Naive thymus-derived CD4-positive, alpha-beta T cell (primary cell): ENCODE measurements at places on chromosomes 1 and 21. TPM values are rescaled to one million over a fixed set of nuclear protein-coding genes. Genes with fewer than 3 reads are reported as not detected.
A peak's percentile ranks its signal among the peaks of the same experiment; 100 is the strongest.

SLC45A3 gene
- total RNA-seq, result 2.0 TPM

AGT gene
- not detected in 2 replicates for total RNA-seq

TMEM240 gene
- total RNA-seq, result 0.66 TPM

ITLN2 gene
- total RNA-seq, result not detected

KDF1 gene
- total RNA-seq, result 2.2 TPM

DNA sequence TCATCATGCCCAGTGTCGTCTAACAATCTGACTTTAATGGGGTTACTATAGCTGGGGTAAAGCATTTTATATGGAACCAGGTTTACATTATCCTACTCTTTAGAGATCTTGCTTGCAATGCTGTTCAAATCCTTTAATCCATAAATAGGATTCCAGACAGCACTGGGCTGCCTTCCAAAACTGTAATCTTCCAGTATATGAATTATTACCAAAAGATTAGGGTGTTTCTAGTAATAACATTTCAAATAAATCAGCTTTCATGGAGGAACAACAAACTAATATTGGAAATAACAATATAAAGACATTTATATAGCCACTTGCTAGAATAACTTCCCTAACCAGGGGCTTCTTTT, 88.6 kb upstream of the PLXNA2 start:
- no peak overlapping the region for H3K27ac ChIP-seq
- H3K4me3 ChIP-seq, result no peak overlapping the region

GRCh38 chr1:162011337-162012012, 12.2 kb downstream of the OLFML2B start:
- no peaks in the 10 kb centered on the region for H3K4me1 ChIP-seq
- no peak overlapping the region for H3K27ac ChIP-seq
- H3K4me3 ChIP-seq, result no peak overlapping the region
- no peaks in the 10 kb centered on the region for H3K27me3 ChIP-seq
- H3K36me3 ChIP-seq, result no peaks in the 10 kb centered on the region
- no peak for DNase-seq

- no peak overlapping the region for H3K27ac ChIP-seq
- H3K4me3 ChIP-seq, result peak overlapping the region; percentile 56
- no peaks in the 10 kb centered on the region for H3K27me3 ChIP-seq
- H3K36me3 ChIP-seq, result no peaks in the 10 kb centered on the region
Observed at GRCh38 chr1:213989002-213989855, 1.5 kb downstream of the PROX1 start.

DNA sequence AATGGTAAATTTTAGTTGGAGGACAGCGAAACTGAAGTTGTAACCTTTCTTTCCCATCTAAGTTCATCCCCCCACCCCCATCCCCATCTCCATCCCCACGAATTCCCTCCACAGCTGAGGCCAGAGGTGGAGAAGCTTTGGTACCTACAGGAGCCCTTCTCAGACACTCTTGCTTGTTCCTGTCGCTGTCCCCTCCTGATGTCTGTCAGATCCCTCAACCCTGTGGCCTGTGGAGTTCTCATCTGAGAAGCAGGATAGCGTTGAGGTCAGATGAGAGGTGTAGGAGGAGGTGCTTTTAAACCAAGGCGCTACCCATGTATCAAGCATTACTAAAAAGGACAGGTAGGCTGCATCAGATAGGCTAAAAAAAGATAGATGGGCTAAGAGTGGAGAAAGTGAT, 769 bp downstream of the NTPCR start:
- DNase-seq, result peak; percentile 22
- H3K4me1 ChIP-seq, result peaks cover 18% of the 10 kb centered on the region
- no peaks in the 10 kb centered on the region for H3K27me3 ChIP-seq
- H3K36me3 ChIP-seq, result no peaks in the 10 kb centered on the region

DNA sequence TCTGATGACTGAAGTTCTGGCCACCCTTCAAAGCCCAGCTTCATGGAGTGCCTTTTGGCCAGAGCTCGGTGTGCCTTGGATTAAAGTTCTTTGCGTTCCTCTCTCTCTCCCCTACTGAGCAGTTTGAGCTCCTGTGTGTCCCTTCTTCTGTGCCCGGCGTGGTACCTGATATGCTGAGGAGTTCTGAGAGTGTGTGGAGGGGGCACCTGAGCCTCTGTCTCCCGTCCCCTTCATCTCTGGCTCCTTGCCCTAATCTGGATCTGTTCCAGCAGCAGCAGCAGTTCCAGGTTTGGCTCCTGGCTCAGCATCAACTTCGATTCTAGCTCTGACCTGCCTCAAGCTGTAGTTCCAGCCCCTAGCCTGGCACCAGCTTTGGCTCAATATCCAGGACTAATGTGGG, 25.1 kb upstream of the MYCL start:
- no peaks in the 10 kb centered on the region for H3K4me1 ChIP-seq
- H3K27me3 ChIP-seq, result no peaks in the 10 kb centered on the region
- no peaks in the 10 kb centered on the region for H3K36me3 ChIP-seq

DNA sequence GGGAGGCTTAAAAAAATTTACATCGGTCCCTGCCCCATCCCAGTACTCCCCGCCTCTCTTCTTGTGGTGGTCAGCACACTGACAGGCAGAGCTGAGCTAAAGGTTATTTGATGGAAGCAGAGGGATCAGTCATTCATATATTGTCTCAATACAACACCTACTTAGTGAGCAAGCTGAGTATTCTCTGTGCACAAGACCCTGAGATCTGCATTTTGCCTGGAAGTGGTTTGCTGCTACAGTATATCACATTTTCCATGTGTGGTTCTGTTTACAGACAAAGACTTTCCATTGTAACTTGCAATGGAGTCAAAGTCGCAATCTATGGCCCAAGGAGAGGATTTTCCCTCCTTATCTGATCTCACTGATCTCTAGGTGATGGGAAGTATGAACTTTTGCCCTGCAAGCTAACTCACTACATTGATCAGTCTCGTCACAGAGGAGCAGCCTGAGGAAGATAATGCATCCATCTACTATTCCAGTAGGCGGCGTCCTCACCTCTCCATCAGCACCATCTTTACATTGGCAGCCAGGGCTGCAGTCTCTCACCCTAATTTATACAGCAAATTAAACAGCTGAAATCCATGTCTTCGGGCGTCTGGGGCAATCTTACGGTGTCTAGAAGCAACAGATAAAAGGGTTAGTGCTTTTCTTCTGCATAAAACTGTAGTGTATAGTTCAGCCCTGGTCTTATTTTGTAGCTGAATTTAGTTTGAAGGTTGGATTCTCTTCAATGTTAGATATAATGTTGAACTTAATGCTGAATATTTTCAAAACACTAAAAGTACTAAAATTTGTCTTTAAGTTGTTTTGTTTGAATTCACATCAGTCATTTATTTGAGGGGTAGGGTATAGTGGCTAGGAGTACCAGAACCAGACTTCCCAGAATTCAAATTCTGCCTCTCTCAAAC, 3.2 kb upstream of the TRAF5 start:
- H3K4me3 ChIP-seq, result no peak overlapping the region
- no peak overlapping the region for H3K27ac ChIP-seq
- peak; percentile 71 for DNase-seq
- peaks cover 20% of the 10 kb centered on the region for H3K4me1 ChIP-seq
- no peaks in the 10 kb centered on the region for H3K27me3 ChIP-seq

DNA sequence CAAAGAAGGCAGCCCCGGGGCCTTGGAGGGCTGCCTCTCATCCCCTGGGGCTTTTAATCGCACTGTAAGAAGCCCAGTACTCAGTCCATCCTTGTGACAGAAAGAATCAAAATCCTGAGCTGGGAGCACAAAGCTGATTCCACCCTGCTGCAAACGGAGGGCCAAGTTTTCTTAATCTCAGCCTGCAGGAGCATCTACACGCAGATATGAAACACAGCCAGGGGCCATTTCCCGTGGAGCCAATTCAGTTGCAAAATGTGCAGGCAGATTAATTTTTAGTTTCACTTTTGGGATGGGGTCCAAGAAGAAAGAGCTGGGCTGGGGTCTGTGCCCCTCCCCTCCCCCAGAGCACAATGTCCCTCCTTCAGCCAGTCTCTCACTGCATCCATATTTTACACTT, 4.4 kb downstream of the LYPD8 start:
- no peaks in the 10 kb centered on the region for H3K4me1 ChIP-seq
- H3K36me3 ChIP-seq, result no peaks in the 10 kb centered on the region
- no peak overlapping the region for H3K4me3 ChIP-seq
- H3K27ac ChIP-seq, result no peak overlapping the region
- H3K27me3 ChIP-seq, result no peaks in the 10 kb centered on the region

- DNase-seq, result no peak
- H3K27ac ChIP-seq, result no peak overlapping the region
- no peak overlapping the region for H3K4me3 ChIP-seq
- H3K4me1 ChIP-seq, result no peaks in the 10 kb centered on the region
- no peaks in the 10 kb centered on the region for H3K27me3 ChIP-seq
Observed at GRCh38 chr1:117632269-117633067, 26.6 kb downstream of the TENT5C start.

GRCh38 chr1:149933208-149933607, 3.5 kb downstream of the MTMR11 start:
- no peak for DNase-seq
- H3K4me1 ChIP-seq, result peaks cover 6% of the 10 kb centered on the region
- no peak overlapping the region for H3K4me3 ChIP-seq
- H3K36me3 ChIP-seq, result no peaks in the 10 kb centered on the region
- H3K27me3 ChIP-seq, result no peaks in the 10 kb centered on the region
